NCI-H2107 (cell line): ENCODE measurements at places on chromosomes 2 and 18.

- DNase-seq, result no peak
Measured at GRCh38 chr2:58991357-58991756, 750.2 kb upstream of the FANCL start.

DNA sequence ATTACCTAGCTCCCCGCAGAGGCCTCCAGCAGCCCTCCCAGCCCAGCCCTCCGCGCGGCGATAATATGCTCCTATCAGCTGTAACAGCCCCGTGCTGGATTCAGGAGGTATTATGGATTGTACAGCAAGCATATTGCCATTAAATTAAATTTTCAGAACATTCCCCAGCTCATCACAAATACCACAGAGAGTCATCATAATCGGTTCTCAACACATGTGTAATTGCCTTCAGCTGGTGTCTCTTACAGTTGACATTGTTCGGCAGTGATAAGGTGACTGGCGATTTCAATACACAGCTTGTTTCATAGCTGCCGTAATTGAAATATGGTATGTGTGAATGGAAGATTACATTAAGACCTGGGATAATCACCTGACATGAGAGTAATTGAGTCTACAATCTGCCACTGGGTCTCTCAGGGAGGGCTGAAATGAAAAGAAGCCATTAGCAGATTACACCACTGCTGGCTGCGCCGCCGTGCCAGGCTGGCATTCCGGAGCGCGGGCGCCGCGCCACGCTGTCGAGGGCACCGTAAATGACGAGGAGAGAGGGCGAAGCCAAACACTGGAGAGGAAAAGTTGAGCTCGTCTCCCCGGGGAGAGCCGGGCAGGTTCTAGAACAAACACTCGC lies 549.4 kb upstream of the SALL3 start:
- DNase-seq, result peak; percentile 29

- no peak for DNase-seq
Measured at GRCh38 chr2:138722316-138722715, 57.9 kb downstream of the NXPH2 start.

DNA sequence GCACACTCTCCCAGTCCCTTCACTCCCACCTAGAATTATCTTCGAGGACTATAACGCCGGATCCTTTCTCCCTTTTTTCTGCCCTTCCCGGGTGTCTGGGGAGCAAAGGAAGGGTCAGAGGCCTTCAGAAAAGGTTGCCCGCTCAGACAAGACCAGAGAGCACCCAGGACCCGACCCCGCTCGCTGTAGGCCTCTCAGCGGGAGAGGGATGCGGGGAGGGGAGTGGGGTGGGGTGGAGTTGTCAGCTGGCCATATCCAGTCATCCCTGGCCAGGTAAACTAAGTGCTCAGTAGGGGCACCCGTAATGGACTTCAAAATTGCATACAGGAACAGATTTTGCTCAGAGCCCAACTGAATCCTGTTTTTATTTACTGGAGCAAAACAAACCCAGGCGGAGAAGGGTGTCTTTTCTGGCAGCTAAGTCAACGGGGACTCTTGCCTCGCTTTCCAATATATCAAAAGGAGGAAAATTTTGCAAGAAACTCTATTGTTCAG lies 65.0 kb downstream of the NOL4 start:
- no peak for DNase-seq

- no peak for DNase-seq
Measured at GRCh38 chr2:208607694-208608093, 201.1 kb downstream of the PTH2R start.

GRCh38 chr18:30622635-30623034 lies 419.9 kb downstream of the DSC3 start:
- no peak for DNase-seq

GRCh38 chr2:1504311-1504750 lies 91.1 kb downstream of the TPO start:
- DNase-seq, result no peak

GRCh38 chr2:58860586-58860985 lies 619.5 kb upstream of the FANCL start:
- no peak for DNase-seq

DNA sequence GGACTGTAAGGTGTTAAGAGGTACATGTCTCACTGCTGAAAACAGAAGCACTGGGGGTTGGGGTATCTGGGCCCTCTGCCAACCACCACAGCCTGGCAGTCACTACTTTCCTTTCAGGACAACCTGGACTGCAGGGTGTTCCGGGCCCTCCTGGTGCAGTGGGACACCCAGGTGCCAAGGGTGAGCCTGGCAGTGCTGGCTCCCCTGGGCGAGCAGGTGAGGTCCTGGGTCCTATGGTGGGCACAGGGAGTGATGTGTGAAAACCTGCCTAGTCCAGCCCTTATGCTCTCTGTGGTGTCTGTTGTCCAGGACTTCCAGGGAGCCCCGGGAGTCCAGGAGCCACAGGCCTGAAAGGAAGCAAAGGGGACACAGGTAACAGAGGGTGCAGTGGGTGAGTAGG lies 40.0 kb downstream of the MARCO start:
- DNase-seq, result no peak

DNA sequence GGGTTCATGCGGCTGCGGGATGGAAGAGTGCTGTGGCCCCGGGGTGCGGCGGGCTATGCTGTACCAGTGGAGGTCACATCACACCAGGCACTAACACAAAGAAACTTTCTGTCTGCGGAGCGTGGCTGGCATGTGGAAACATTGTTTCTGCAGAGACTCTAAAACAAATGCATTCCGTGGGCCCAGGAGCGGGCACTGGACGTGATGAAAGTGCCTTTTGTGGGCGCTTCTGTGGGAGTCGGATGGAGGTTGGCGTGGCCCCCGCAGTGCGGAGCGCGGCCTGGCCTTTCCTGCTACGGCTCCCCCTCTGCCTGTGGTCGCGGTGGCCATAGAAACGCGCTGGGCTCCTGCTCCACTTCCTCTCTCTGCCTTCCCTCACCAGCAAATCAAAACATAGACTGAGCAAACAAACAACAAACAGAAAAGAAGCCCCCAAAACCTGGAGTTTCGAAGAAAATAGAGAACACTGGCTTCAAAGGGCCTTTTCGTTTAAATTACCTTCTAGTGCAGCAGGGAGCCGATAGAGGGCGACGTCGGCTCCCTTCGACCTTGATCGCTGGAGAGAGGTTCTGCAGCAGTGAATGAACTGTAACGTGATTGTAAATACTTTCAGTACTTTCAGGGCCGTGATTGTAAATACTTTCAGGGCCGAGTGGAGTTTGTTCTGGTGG lies 51.4 kb downstream of the KIF5C start:
- no peak for DNase-seq

DNA sequence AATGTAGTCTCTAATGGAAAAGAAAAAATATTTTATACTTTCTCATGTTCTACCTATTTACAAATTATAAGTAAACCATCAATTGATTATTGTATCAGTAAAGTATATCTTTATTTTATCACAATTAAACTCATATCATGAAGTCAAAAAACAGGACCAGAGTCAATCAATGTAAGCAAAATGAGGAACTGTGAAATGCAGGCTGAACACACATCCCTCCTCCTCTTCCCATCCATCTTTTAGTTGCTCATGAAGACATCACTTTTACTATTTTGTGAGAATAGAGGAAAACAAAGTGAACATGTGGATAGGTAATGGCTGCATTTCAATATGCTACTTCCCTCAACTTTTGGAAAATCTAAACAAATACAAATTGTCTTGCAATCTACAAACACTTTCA lies 188.8 kb upstream of the PGAP1 start:
- DNase-seq, result no peak

DNA sequence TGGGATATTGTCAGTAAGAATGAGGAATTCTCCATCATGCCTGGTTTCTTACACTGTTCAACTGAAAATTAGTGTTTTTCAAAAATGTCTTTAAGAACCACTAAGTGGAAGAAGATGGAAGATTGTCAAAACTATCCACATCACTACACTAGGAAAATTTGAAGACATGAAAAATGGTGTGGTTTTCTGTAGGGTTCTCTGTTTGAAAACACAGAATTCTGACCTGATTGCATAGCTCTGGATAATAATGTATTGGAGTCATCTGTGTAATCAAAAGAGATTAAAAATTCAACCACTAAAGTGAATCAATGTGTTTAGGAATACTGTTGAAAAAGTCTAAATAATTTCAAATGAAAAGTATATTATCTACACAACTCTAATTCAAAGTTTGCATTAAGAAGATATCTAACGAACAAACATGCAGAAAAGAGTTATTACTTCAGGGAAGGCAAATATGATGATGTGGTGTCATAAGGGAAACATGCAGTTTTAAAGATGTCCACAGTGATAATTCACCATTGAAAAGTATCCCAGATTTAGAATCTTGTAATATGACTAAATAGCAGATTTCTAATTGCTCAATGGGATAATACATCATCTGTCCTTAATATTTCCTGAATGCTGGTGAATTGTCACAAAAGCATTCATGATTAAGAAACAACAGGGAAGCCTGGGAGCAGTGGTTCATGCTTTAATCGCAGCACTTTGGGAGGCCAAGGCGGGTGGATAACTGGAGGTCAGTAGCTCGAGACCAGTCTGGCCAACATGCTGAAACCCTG lies 116.9 kb downstream of the ERBB4 start:
- DNase-seq, result no peak

GRCh38 chr2:60961457-60961856 lies 56.1 kb upstream of the PEX13 start:
- no peak for DNase-seq

- DNase-seq, result no peak
Measured at GRCh38 chr2:201879996-201880395, 73.7 kb downstream of the CDK15 start.

DNA sequence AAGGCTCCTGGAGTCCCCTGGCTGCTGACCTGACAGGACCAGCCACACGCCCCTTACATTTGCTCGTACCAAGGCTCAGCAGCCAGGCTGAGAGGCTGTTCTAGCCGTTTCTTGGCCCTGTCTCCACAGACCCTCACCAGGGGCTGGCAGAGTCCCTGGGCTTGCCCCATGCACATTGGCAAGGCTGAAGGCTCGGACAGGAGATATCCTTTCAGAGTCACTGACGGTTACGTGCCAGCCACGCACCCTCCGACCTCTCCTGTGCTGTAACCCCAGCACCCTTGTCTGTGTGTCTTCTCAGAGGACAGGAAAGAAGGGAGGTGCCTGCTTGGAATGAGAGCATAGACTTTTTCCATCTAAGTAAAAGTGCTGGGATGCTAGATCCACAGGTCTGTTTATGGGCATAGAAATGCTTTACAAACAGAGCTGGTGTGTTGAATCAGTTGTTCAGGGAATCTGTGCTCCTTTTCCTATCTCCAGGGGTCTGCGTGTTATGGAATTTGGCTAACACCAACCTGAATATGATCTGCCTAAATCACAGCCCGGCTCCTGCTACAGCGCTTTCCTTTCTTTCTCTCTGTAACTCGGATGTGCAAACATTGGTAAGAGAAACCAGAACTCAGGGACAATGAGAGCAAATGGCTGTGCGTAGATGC lies 41.0 kb downstream of the COPS8 start:
- no peak for DNase-seq

DNA sequence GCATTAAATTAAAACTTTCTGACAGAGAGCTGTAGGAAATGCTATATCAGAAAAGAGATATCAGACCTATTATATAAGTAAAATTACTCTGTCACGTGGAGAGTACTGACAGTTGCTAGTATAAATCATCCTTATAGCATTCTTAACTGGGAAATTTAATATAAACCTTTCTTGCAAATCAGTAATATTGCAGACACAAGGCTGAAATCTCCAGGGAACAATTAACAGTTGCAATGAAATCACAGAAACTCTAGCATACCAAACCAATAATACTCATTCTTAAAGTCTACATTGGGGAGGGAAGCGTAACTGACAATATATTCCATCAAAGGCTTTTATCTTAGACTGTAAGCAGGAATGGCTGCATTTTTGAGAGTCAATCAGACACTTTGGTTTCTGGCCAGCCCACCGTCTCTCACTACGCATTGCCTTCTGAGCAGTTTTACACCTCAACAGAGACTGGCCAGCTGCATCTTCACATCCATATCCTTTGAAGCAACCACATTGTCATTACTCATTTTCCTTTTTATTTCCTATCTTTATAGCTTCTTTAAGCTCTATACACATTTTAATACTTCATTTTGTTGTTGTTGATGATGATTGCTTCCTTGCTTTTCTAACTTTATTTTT lies 536.0 kb upstream of the CDH2 start:
- DNase-seq, result no peak

DNA sequence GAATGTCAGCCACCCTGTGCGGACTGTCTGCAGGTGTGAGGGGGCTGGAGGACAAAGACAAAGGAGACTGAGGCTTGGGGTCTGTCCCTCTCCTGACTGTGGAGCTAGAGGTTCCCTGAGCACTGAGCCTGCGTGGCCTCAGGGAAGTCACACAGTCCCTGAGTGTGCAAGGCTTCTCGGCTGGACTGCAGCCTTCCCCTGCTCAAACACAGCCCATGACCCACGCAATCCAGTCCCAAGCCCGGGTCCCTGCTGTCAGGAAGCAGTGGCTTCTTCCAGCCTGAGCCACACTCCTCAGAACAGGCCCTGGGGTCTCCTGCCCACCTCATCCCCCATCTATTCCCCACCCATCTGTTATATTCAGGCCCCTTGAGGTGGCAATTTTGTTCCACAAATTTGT lies 2.7 kb downstream of the ASTL start:
- no peak for DNase-seq

DNA sequence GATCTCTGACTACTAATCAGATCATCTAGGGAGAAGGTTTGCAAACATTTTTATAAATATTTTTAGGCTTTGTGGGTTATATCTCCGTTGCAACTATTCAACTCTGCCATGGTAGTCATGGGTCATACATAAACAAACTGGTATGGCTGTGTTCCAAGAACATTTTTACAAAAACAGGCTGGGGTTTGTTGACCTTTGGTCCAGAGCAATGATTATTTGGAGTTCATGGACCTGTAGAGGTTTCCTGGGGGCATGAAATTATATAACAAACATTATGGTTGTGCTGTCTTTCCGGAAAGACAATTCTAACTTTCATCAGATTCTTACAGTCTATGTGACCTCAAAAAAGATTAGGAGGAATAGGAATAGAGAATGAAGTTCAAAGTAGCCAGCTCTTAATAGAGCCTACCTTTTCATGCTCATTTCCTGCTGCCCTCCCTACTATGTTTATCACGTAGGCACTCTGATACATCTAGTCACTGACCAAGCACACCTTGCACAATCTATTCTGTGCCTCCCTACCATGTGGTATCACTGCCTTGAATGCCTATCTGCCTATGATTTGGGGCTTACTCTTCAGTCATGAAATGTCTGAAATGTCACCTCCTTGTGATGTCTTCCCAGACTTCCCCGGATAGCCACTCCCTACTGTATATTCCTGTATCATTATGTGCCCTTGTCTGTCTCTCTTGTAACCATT lies 102.4 kb upstream of the SCN1A start:
- DNase-seq, result no peak
